Activated CD8-positive, alpha-beta T cell treated with anti-CD3 and anti-CD28 coated beads, Interleukin-2, amount 10 ng/mL, durations not matched to agents 7 days and 5 days (primary cell): ENCODE measurements at places on chromosomes 2 and 18.

DNA sequence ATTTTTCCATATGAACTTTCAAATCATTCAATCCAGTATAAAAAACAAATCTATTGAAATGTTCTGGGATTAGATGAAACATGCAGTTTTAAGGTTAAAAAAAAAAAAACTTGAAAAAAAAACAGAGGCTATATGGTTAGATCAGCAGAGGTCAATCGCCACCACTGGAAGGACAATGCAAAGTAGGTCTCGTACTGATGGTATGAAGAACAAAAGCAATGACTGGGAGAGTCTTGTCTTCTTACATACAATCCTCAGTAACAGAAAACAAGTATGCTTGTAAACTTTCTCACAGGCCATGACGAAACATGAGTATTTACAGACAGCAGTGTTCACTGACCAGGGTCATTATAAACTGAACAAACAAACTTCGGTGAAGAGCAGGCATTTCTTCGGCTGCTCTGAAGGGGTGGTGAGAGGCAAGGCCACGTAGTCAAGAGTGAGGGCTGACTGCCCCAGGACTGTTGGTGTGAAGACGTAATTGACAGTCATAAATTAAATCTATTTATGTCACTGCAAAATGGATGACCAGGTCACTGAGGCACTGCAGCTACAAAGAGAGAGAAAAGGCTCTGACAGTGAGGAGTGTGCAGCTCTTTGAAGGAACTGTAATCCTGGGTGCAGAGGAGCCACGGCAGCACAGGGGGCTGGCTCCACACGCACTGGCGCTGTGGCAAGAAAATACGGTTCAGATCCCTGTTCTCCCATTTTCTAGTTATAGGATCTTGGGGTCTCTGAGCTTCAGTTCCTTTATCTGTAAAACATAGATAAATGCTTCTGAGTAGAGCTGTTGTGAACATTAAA lies 60.0 kb downstream of the NXPH2 start:
- no peak for DNase-seq

GRCh38 chr2:2735041-2735440 lies 404.0 kb upstream of the MYT1L start:
- no peak for DNase-seq

DNA sequence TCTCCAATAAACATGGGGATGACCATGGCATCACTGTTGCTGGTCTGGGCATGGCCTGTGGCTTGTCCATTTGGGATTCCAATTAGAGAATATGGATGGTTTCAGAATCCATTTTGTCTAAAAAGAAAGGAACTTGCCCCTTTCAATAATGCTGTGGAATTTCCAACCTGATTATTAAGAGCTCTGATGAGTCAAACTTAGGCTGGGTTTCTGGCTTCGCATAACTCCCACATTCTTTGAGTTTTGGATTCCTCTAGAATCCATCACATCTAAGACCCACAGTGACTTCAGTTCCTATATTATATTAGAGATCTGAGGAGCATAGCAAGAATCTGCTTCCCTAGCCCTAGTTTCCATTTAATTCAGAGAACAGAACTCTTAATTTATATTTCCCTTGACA lies 531.5 kb downstream of the TNS1 start:
- no peak for DNase-seq

GRCh38 chr2:7703543-7704144 lies 786.4 kb downstream of the RNF144A start:
- no peak for DNase-seq
